Neural cell (in vitro differentiated cells): ENCODE measurements at places on chromosomes 2 and 18. TPM values are rescaled to one million over a fixed set of nuclear protein-coding genes. Genes with fewer than 3 reads are reported as not detected.

The SLC4A5 gene
- 3.2 and 3.9 TPM in 2 replicates for polyA plus RNA-seq

The RAB11FIP5 gene
- polyA plus RNA-seq: 2.6 and 3.3 TPM in 2 replicates

The LBX2 gene
- polyA plus RNA-seq: not detected in 2 replicates

The SPATA3 gene
- not detected in 2 replicates for polyA plus RNA-seq

The SLC19A3 gene
- polyA plus RNA-seq: 2.0 and 2.9 TPM in 2 replicates

The MCFD2 gene
- 78.8 and 84.0 TPM in 2 replicates for polyA plus RNA-seq

The GKN1 gene
- not detected in 2 replicates for polyA plus RNA-seq
